Glomerular endothelial cell (primary cell): ENCODE measurements at places on chromosomes 7 and 10. TPM values are rescaled to one million over a fixed set of nuclear protein-coding genes. Genes with fewer than 3 reads are reported as not detected.

GRCh38 chr10:3619241-3619640 is 165.8 kb downstream of the KLF6 start:
- DNase-seq, result no peak

The EIF3B gene
- 150 and 181 TPM in 2 replicates for total RNA-seq

DNA sequence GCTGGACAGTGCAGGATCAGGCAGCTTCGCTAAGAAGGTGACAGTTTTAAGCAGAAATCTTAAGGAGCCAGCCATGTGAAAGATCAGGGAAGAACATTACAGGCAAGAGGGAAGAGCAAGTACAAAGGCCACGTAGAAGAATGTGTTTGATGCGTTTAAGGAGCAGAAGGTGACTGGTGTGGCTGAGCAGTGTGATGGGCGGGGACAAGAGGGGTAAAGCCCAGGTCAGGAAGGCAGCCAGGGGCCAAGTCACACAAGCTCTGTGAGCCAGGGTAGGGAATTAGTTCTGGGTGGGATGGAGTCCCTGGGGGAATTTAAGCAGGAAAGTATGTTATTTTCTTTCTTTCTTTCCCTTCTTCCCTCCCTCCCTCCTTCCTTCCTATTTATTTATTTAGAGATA is 166.9 kb downstream of the SH3PXD2A start:
- no peak for DNase-seq

The CPN1 gene
- total RNA-seq, result not detected in 2 replicates

The CLRN3 gene
- not detected in 2 replicates for total RNA-seq

The SPDYE1 gene
- not detected in 2 replicates for total RNA-seq

The NPTX2 gene
- 32.0 and 116 TPM in 2 replicates for total RNA-seq

DNA sequence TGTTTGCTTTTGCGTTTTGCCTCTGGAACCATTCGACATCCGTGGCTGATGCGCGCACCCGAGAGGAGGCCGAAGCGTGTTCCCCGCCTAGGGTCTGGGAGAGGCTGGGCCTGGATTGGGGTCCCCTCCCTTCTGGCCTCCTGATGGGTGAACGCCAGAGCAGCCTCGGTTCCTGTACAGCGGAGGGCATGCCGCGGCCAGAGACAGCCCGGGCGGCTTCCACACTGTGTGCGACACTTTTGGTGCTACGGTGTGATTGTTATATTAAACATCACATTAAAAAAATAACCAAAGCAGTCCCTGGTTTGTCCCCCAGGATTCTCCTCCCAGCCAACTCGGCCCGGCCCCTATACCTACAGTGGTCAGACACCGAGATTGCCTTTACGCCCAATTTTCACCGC is 3.7 kb upstream of the HOXA7 start:
- no peak for DNase-seq

DNA sequence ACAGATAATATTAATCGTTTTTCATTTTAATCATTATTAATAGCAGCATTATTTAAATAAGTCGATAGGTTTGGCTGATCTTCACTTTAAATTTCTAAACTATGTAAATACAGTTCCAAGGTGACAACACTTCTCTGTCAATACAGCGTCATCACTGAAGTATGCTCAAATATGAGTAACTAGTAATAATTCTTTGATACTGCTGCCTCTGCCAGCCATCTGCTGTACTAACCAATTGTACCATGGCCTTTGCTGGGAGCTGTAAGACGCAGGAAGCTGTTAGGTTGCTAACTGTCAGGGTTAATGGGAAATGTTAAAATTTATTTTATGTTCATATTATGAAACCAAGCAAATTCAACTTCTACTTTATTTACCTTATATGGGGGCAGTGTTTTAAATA is 1650.5 kb upstream of the LRRTM3 start:
- DNase-seq, result no peak

The MEST gene
- 15.3 and 52.6 TPM in 2 replicates for total RNA-seq

GRCh38 chr7:151946932-151947331 is 9.3 kb upstream of the GALNTL5 start:
- no peak for DNase-seq

DNA sequence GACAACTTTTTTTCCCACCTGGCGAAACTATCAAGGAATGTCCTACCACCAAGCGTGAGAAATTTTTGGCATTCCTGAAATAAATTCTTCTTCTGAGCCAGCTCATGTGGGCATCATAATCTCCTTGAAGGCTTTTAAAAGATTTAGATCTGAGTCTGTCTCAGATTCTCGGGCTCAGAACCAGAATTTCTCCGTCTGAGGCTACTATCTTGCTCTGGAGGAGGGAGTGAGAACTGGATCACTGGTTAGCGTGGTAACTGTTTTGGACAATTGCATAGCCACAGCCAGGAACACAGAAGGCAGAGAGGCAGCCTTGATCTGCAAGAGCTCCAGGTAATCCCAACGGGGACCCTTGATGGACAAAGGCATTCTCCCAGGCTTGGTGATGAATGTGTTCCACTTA is 1.0 kb upstream of the PLAC9 start:
- no peak for DNase-seq

GRCh38 chr7:26413007-26413691 is 121.5 kb downstream of the SNX10 start:
- no peak for DNase-seq

DNA sequence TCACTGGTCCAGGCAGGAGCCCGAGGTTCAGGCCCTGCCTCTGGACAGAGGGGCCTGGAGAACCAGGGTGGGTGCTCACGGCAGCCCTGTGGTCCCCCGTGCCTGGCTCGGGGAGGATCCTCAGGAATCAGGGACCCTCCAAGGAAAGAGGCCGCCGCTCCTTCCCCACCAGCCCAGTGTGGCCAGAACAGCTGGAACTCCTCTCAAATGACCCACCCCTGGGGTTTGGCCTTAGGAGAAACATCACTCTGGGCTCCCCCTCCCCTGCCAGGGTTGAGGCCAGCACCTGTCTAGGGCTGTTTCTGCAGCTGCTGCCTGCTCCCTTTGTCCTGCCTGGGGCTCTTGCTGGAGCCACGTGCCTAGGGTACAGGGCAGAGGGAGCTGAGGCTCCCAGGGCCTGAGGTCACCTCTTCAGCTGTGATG is 161.0 kb downstream of the RNF216 start:
- no peak for DNase-seq

GRCh38 chr7:78967046-78967445 is 486.4 kb downstream of the MAGI2 start:
- no peak for DNase-seq

- no peak for DNase-seq
Measured at GRCh38 chr10:7542189-7542914, 124.4 kb downstream of the ITIH5 start.

- no peak for DNase-seq
Measured at GRCh38 chr10:53233749-53234148, 461.2 kb upstream of the MBL2 start.

GRCh38 chr10:26474026-26474425 is 35.9 kb downstream of the APBB1IP start:
- DNase-seq, result no peak

The CYP2C19 gene
- not detected in 2 replicates for total RNA-seq

GRCh38 chr7:106290319-106290718 is 5.5 kb upstream of the NAMPT start:
- no peak for DNase-seq

GRCh38 chr10:132938472-132939339 is 3.7 kb downstream of the CFAP46 start:
- DNase-seq, result no peak

The PDZD7 gene
- 0.82 and 1.2 TPM in 2 replicates for total RNA-seq

- no peak for DNase-seq
Measured at GRCh38 chr7:46932676-46933424, 649.1 kb downstream of the TNS3 start.

DNA sequence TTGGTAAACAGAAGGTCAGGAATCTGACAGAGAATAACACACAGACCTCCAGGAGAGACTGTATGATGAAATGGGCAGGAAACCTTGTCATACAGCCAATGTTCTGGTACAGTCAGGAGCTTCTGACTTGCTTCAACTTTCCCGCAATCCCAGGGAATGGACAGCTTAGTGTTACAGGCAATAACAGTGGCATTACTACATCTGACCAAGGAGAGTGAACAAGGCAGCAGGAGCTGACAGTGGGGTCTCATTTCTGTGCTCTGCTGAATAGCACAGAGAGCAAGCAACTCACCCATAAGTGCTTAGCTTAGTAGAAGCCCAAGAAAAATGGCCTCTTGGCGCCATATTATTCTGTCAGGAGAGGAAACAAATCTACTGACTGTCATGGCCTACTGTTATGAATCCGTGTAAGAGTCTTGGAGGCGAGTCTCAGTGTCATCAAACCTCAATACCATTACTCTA is 186.2 kb upstream of the MTPN start:
- no peak for DNase-seq

- no peak for DNase-seq
Measured at GRCh38 chr10:132564690-132565089, 27.1 kb downstream of the INPP5A start.

The AKR1C4 gene
- total RNA-seq, result not detected in 2 replicates

GRCh38 chr7:95917634-95918033 is 145.3 kb downstream of the DYNC1I1 start:
- DNase-seq, result no peak

DNA sequence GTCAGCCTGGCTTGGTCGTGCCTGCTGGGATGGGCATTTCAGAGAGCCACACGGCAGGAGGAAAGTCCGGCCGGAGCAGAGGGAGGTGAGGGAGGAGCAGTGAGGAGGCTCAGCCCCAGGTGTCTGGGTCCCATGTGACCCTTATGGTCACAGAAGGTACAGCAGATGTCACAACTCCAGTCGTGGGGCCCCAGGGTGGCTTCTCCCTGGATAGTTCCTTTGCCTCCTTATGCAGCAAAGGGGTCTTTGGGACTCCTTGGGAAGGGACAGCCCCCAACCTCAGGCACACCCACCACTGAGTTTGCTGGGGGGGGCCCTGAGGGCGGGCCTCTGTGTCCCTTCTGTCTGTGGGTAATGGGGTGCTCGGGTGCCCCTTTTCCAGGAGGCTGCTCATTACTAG is 19.6 kb upstream of the PRKAG2 start:
- no peak for DNase-seq

GRCh38 chr10:122263971-122264370 is 7.1 kb upstream of the BTBD16 start:
- no peak for DNase-seq

GRCh38 chr7:108253275-108254044 is 123.3 kb upstream of the LAMB4 start:
- DNase-seq, result no peak

- DNase-seq, result no peak
Measured at GRCh38 chr7:88090671-88091070, 129.2 kb downstream of the SRI start.

- no peak for DNase-seq
Measured at GRCh38 chr7:77825131-77825530, 26.6 kb downstream of the PHTF2 start.

DNA sequence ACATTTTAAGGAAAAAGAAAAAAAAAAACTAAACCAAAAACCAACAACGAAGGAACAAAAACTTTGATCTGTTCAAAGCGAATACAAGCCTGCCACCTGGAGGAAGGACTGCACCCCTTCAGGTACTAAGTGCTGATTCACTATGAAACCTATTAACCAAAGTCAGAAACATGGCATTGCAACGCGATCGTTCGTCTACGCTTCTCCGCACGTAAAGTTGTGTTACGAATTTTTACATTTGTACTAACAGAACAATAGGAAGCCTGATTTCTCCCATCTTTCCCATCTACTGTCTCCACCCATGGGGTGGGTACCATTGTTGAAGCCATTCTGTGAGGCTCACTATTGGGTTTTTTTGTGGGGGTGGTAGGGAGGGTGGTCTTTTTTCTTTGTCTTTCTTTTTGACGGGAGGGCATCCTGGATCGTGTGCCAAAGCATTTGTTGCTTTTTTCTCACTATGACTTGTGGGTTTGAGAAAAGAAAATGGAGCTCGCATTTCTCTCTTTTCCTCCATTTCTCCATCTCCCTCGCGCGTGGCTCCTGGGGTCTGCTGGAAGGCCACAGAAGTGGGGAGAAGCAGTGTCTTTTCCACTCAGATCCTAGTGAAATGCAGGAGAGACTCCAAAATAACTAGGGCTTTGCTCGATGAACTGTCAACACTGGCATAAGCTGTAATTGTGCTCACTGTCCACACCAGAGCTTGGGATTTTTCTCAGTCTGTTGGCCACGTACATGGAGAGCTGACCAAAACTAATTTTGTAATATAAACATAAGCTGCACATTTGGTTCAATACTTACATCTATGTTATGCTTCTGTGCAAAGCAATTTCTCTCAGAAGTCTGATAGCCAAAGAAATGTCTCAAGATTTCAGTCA is 100.9 kb upstream of the YAE1 start:
- DNase-seq, result peak; percentile 18

- DNase-seq, result no peak
Measured at GRCh38 chr7:19249281-19249680, 104.1 kb upstream of the FERD3L start.

DNA sequence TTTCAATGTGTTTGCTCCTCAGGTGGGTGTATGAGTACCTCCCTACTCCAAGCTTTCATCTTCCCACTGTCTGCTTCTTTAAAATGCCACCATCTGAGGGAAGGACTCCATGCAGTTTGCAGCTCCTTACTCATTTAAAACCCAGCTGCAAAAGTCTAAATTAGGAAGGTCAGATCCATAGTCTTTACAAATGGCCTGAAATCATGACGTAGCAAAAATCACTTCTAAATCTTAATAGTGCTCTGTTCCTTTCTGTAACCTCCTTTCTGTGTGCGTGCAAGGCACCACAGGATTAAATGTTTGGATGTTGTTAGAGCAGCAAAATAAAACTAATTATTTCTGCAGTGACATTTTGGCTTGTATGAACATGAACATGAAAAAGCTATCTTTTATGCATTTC is 366.9 kb upstream of the IGFBP3 start:
- DNase-seq, result no peak

DNA sequence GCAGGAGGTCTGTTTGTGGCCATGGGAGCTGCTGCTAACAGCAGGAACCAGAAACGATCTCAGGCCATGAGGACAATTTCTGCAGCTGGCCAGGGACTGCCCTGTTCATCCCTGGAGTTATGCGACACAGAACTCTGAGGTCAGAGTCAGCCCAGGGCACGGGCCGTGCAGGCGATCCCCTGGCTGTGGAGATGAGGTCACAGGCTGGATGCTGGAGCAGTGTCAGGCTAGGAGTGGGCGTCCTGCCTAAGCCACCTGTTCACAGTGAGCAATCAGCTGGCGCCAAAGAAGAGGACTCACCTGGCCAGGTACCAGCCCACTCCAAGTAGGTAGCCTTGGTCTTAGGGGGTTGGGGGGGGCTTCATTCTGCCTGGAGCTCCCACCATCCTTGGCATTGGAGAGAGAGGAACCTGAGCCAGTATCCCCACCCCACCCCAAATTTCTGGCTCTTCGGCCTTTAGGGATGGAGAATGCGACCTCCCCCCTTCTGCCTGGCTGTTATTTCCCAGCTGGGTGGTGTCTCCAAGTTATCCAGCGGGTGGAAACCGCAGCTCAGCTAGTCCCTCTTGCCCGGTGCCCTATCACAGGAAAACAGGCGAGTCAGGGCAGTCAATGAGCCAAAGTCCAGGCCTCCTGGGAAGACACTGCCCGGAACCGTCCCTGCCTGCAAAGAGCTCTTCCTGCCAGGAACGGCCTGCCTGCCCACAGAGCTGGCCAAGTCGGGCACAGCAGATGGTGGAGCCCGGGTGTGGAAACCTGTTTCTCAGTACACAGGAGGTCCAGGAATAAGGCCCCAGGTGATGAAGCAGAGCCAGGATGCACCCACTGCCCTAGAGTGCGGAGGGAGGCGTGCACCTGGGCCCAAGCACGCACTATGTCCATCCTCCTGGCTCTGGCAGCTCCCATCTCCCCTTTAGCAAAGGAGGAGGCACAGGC is 1.8 kb upstream of the TTYH3 start:
- no peak for DNase-seq

- no peak for DNase-seq
Measured at GRCh38 chr10:99612167-99612831, 7.9 kb downstream of the SLC25A28 start.
